ENCODE measurements at places on chromosomes 5 and 9.
A peak's percentile ranks its signal among the peaks of the same experiment; 100 is the strongest.

DNA sequence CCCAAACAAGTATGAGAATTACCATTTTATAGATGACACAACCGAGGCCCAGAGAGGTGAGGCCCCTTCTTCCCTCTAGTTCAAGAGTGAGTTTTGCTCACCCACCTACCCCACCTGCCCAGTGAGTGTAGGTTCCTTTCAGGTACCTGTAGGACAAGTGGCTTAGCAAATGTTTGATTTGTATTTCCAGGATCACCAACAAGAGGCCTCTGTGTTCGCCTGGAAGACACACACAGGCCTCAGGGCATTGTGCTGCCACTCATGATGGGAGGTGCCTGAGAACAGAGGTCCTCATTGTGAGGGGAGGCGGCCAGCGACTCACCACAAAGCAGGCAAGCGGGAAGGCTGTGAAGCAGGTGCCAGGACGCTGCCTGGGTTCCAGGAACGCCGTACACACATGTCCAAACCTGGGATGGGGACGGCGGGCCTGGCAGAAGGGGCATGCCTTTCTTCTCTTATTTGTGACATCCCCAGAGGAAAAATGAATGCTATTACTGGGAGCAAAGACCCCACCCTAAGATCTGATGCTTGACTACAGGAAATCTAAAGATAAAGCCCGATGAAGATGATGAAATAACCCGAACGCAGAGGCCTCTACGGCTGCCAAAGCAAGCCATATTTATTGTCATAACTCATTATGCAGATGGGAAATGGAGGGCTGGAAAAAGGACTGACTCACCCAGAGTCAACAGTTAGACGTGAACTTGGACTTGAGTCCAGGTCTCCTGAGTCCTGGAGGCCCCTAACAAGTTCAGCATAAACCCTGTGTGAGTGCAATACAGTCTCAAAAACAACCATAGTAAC lies 60.2 kb upstream of the SLC25A51 start:
- no peak for DNase-seq

GRCh38 chr5:148619484-148619883 lies 34.8 kb downstream of the HTR4 start:
- DNase-seq = no peak

DNA sequence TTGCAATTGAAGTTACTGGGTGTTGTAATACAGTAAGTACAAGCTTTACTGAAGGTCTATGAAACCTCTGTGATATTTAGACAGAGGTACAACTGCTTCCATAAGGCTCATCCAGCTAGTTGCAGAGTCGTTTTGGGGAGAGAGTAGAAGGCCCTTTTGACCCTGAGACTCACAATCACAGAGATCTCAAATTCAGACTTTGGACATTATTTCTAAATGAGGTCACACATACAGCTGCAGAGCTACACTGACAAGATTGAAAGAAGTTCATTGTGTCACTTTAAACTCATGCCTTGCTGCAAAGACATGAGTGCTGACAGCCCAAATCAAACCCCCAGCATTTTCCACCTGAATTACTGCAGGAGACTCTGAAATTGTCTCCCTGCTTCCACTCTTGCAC lies 205.9 kb upstream of the TMEM161B start:
- DNase-seq = no peak

- no peak for DNase-seq
Measured at GRCh38 chr9:121781701-121782464, 130.4 kb downstream of the DAB2IP start.

- peak; percentile 59 for DNase-seq
Measured at GRCh38 chr9:6068983-6069382, 53.6 kb upstream of the RANBP6 start.

DNA sequence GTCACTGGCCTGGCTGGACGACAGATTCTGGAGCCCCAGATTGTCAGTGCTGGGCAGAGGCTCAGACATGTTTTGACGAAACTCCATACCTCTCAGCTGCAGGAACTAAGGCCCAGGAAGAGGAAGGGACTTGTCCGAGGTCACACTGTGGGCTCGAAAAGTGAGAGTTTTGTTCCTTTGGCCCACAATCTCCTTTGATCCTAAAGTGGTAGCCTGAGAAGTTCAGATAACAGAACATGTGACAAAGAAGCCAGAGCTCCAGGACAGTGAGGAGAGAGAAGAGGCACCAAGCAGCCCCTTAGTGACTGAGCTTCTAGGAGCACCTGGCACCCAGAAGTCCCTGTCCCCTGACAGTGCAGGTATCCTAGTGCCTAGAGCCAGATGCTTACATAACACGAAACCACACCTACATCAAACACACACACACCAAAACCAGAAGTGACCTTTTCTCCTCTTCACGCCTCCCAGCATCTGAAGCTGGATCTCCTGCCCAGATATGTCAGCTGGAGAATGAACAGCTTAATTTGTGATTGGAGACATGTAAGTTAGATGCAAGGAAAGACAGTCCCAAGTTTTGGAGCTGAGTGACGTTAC lies 88.9 kb downstream of the ADRB2 start:
- no peak for DNase-seq

DNA sequence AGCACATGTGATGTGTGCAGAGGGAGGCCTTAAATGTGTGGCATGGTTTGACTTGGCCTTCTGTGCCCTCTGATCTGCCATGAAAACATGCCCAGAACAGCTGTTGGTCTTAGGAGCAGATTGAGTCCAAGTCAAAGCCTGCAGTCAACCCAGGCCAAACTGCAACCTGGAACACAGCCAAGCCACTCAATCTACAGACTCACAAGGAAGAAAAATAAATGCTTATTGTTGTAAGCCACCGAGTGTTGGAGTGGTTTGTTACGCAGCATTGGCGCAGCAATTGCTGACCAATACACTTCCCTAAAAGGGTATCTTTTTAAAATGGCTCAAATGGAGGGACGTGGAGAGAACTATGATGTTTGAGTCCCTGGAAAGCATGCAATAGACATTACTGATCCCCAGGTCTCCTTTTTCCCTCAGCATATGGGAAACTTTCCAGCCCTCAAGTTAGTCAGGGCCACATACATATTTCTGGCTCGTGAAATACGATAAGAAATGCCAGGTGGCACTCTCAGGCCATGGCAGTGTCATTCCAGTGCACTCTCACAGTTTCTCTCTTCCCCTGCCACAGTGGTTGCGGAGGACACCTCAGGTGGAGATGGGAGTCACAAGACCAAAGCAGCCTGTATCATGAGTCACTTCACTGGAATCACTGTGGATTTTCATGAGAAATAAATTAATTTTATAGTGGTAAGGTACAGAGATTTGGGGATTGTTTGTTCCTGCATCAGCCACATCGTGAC lies 168.0 kb upstream of the ZNF618 start:
- no peak for DNase-seq

GRCh38 chr9:36937346-36937745 lies 96.7 kb downstream of the PAX5 start:
- DNase-seq = no peak

DNA sequence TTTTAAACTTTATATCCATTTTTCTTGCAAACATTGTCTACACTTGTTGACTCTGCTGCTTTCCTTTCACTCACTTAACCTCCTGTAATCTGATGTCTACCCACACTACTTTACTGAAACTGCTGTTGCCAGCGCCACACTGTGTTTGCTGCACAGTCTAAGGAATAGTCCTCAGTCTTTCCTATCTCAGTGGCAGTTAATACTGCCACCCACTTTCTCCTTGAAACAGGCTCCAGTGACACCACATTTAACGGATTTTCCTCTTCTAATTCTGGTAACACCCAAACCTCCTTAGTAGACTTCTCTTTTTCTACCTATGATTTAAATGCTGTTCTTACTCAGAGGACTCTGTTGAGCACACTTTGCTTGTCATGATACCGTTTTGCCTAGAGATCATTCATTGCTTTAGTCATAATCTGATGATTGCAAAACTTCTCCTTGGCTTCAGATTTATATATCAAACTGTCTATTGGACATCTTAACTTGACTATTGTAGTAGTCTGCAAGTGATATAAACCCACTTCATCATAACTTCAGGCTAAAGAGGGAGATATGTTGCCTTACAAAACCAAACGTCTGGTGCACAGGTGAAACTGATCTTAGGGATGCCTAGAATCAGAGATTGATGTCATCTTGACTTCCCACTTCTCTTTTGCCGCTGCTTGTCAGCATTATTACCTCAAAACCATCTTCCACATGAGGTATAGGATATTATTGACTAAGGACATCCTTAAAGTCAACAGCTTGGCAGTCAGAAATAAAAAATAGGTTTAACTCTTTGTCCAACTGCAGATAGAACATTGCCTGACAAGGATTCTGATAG lies 94.1 kb downstream of the CDC42SE2 start:
- DNase-seq = peak; percentile 56

DNA sequence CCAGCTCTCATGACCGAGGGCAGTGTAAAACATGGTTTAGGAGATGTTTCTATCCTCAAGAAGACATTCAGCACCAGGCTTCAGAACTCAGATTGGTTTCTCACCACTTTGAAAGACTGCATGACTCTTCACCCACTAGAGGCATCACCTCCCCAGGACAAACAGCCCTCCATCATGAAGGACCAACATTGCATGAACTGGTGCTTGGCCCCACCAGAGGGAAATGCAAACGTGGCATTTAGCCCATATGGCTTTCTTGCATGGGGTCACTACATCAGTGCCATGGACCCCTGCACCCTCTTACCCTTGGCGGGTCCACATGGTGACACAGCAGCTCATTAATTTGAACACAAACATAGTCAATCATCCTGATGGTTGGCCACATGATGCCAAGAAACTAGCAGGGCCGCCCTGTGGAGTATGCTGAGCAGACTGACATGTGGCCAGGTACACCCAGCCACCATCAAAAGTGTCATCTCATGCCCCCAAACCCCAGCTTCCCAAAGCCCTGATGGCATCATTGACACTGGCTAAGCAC lies 129.5 kb upstream of the FSTL4 start:
- DNase-seq = no peak

DNA sequence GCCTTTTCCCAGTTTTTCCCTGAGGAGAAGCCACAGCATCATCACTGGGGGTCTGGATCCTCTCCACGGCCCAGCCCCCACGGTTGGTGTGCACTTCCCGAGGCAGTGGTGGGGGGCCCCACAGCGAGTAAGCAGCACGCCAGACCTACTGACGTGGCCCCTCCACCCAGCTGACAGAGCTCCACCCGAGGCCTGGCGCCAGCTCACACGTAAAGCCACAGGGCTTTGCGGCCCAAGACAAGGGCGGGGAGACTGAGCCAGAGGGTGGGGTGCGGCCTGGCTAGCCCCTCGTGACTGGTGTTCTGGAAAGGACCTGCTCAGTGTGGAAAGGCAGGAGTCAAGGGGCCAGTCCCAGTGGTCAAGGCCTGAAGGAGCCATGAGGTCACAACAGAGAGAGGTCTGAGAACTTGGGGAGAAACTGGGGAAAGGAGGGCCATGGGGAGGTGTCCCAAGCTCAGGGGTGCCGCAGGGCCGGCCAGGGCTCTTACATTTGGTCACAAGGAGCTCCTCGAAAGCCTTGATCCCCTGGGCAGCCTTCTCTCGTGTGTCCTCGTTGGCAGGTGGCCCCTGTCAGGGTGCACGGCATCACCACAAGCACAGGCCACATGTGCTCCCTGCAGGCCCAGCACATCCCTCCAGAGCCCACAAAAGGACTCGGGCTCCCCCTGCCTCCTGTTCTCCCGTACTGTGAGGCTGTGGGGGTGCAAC lies 5.5 kb downstream of the SNAPC4 start:
- no peak for DNase-seq

DNA sequence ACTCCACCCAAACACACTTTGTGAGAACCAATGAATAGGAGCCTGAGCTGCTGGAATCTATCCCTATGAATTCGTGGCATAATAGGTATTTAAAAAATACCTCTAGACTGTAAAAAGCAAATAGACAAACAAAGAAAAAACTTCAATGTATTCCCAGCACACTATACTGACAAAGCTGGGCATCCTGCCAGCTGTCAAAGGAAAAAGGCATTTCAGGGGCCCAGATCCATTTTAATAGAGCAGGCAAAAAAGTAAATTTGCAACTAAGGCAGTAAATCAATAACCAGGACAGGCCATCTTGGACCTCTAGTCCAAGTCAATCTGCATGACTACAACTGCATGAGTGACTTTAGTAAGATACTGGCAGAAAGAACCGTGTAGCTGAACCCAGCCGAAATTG lies 25.6 kb upstream of the LARP1 start:
- no peak for DNase-seq

DNA sequence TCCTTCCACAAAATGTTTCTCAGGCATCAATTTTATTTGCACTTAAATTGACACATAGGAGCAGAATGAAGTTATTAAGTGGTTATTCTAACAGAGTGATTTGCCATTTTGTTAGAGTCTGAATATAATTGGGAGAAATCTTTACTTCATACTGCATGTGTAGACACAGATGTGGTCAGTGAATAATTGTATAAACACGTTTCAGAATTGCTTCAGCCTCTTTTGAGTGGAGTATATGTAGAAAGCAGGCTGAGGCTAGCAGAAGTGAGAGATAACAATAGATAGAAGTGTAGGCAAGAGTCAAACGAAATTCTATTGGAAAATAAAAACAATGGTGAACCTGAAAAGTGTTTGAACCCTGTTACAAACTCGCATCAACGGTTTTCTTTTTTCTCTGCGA lies 270.7 kb downstream of the TMEM167A start:
- no peak for DNase-seq

DNA sequence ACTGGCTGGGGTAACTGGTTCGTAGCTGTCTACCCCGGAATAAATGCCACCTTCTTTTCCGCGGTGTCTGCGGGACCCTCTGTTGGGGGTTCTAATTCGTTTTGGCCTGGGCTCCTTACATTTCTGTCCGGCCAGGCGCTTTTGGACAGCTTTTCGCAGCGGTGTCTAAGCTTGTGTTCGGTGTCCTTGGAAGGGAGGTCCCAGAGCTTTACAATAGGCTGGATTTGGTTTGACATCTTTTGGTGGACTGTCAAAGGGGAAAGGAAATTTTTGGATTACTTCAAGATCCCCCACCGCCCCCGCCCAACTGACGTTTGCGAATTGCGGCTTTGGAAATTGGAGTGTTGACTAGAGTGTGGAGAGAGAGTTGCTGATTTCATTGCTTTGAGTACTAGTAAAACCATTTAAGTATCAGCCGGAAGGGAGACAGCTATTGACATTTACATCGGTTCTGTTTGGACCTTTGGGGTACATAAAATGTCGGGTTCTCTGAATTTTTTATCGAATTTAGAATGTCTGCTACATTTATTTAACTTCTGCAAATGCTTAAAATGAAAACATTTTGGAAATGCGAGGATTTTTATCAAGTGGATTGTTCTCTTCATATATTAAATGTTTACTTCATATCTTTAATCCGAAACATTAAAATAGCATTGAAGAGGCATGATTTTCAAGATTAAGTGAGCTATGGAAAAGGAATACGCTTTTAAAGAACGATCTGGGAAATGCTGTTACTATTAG lies 4.7 kb upstream of the PURA start:
- no peak for DNase-seq

DNA sequence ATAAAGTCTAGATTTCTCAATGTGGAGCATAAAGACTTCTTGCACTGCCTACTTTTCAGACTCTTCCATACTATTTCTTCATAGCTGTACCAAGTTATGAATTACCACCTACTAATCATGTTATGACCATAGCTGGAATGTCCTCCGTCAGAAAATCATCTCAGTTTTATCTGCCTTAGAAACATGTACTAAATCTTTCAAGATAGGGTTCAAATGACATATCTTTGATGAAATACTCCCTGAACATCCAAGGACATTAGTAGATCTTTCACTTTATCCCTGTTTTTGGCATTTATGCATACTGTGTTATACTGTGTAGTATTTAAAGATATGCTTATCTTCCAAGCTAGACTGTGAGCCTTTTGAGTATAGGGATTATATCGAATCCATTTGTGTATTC lies 49.6 kb upstream of the MEF2C start:
- DNase-seq = no peak
